ENCODE measurements at places on chromosomes 5 and 9. TPM values are rescaled to one million over a fixed set of nuclear protein-coding genes. Genes with fewer than 3 reads are reported as not detected.

The PCAT7 gene
- total RNA-seq, result not detected

The HAUS6 gene
- total RNA-seq, result 38.0 TPM

The LECT2 gene
- not detected for total RNA-seq

The OTP gene
- total RNA-seq, result not detected

- H3K4me1 ChIP-seq, result no peaks in the 10 kb centered on the region
- no peaks in the 10 kb centered on the region for H3K36me3 ChIP-seq
- no peak for ATAC-seq
- H3K27ac ChIP-seq, result no peak overlapping the region
- no peak overlapping the region for H3K4me3 ChIP-seq
These were observed 889.3 kb downstream of the MAT2B start for GRCh38 chr5:164394686-164395194.

GRCh38 chr9:68720656-68721313 is 15.7 kb downstream of the PIP5K1B start:
- no peak for ATAC-seq
- H3K27me3 ChIP-seq, result peaks cover 29% of the 10 kb centered on the region
- H3K27ac ChIP-seq, result no peak overlapping the region
- no peaks in the 10 kb centered on the region for H3K36me3 ChIP-seq
- no peak overlapping the region for H3K4me3 ChIP-seq
- H3K4me1 ChIP-seq, result no peaks in the 10 kb centered on the region

GRCh38 chr9:28435456-28435855 is 862.2 kb upstream of the C9orf72 start:
- no peaks in the 10 kb centered on the region for H3K27me3 ChIP-seq
- H3K4me3 ChIP-seq, result no peak overlapping the region
- no peaks in the 10 kb centered on the region for H3K36me3 ChIP-seq
- H3K27ac ChIP-seq, result no peak overlapping the region

DNA sequence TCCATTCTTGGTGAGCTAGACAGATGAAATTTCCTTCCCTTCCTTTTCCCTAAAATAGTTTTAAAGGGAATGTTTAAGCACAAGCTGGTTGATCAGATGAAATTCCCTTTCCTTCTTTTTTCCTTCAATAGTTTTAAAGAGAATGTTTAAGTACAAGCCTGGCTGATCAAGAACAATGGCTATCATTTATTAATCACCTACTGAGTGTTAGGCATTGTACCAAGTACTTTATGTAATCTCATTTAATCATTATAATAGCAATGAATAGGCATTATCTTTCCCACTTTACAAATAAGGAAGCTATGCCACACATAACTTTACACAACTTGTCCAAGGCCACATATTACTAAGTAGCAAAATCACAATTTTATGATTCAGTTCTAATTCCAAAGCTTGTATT is 152.0 kb upstream of the ACOT12 start:
- no peak overlapping the region for H3K4me3 ChIP-seq
- no peak for ATAC-seq
- H3K4me1 ChIP-seq, result no peaks in the 10 kb centered on the region
- no peaks in the 10 kb centered on the region for H3K36me3 ChIP-seq
- H3K27me3 ChIP-seq, result no peaks in the 10 kb centered on the region
- H3K27ac ChIP-seq, result no peak overlapping the region

DNA sequence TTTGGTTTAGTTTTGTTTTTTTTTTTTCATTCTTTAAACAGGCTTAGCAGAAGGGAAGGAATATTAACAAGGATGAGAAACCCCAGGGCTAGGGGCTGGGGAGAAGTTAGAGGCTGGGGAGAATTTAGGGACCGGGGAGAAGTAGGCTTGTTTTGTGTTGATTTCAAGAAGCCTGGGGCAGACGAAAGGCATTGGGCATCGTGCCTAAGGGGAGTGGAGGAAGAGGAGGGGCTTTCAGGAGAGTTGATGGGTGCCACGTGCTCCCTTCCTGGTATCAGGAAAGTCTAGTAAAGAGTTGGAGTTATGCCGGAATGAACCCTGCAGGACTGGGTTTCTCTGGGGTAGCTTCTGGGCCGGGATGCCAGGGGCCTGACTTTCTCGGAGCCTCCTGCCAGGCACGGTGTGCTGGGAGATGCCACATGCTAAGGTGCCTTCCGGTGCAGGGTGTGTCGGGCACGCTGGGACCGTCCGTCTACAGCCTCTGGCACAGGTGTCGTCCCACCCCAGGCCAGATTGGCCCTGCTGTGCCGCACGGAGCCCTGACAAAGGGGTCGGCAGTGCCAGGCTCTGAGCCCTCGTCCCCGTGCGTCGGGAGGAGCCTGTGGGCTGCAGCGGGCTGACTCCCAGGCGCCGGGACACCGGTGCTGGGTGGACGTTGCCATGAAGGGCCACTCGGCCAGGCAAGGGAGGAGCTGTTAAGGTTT is 159.9 kb downstream of the OLFM1 start:
- H3K36me3 ChIP-seq, result no peaks in the 10 kb centered on the region
- no peaks in the 10 kb centered on the region for H3K4me1 ChIP-seq
- peaks cover 20% of the 10 kb centered on the region for H3K27me3 ChIP-seq
- ATAC-seq, result no peak

DNA sequence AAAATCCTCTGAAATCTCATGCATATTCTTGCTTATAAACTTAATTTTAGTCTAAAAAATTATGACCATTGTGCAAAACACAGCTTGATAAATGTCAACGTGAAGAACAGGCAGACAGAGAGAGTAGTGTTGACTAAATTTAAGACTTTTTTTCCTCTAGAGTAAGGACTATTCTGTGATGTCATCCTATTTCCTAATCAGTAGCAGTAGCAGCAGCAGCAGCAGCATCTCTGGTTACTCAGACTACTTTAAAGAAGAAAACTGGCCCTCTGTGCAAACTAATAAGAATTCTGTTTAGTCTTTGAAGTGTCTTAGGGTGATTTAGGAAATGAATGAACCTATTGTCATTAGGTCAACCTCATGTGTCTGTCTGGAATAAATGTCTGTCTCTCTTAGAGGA is 403.0 kb downstream of the HINT1 start:
- ATAC-seq, result no peak
- H3K4me3 ChIP-seq, result no peak overlapping the region
- no peak overlapping the region for H3K27ac ChIP-seq
- H3K27me3 ChIP-seq, result peaks cover 7% of the 10 kb centered on the region

- no peak for ATAC-seq
- H3K4me3 ChIP-seq, result no peak overlapping the region
- peaks cover 15% of the 10 kb centered on the region for H3K27me3 ChIP-seq
- no peaks in the 10 kb centered on the region for H3K36me3 ChIP-seq
- H3K4me1 ChIP-seq, result peaks cover 8% of the 10 kb centered on the region
These were observed 484.0 kb downstream of the GADD45G start for GRCh38 chr9:90088856-90089255.

GRCh38 chr5:151101151-151101550 is 20.3 kb upstream of the TNIP1 start:
- H3K4me3 ChIP-seq, result no peak overlapping the region
- ATAC-seq, result no peak

- no peak overlapping the region for H3K27ac ChIP-seq
- H3K4me1 ChIP-seq, result no peaks in the 10 kb centered on the region
- no peak overlapping the region for H3K4me3 ChIP-seq
- H3K36me3 ChIP-seq, result peaks cover 72% of the 10 kb centered on the region
- H3K27me3 ChIP-seq, result no peaks in the 10 kb centered on the region
These were observed 7.1 kb downstream of the ACTL7A start for GRCh38 chr9:108869092-108869725.

All from activated T-helper 17 cell treated with anti-CD3 and anti-CD28 coated beads, Interleukin-2, amount 50 U/mL, for 72 hours (primary cell).